ENCODE measurements at places on chromosomes 12 and 14. TPM values are rescaled to one million over a fixed set of nuclear protein-coding genes. Genes with fewer than 3 reads are reported as not detected.

The MAP1LC3B2 gene
- total RNA-seq, result 1.5 TPM

The KRT71 gene
- total RNA-seq, result not detected

The KLC1 gene
- total RNA-seq, result 237 TPM

The RNASE7 gene
- total RNA-seq, result not detected

The NDRG2 gene
- total RNA-seq, result 275 TPM

The CIROP gene
- not detected for total RNA-seq

The KRT3 gene
- not detected for total RNA-seq

The ZNF84 gene
- total RNA-seq, result 26.2 TPM

The KLRG1 gene
- total RNA-seq, result 10.5 TPM

The OR4Q3 gene
- not detected for total RNA-seq

The ZDHHC17 gene
- 52.7 TPM for total RNA-seq

The MORN3 gene
- not detected for total RNA-seq

The RIC8B gene
- total RNA-seq, result 17.4 TPM

The MGAT4C gene
- not detected for total RNA-seq

The PRR4 gene
- total RNA-seq, result 2.4 TPM

The PTPRO gene
- total RNA-seq, result 0.75 TPM

The NOXRED1 gene
- 0.51 TPM for total RNA-seq

The GPR65 gene
- total RNA-seq, result 2.4 TPM

The SYT1 gene
- 3.7 TPM for total RNA-seq

The CLEC4D gene
- total RNA-seq, result 1.3 TPM

The HCAR3 gene
- 3.1 TPM for total RNA-seq

The AICDA gene
- 4.8 TPM for total RNA-seq

The CCDC85C gene
- total RNA-seq, result 0.34 TPM

The SERPINA5 gene
- total RNA-seq, result 3.4 TPM

The SLC5A8 gene
- total RNA-seq, result not detected

The SELPLG gene
- total RNA-seq, result 14.3 TPM

The CPNE6 gene
- total RNA-seq, result not detected

The YARS2 gene
- 23.0 TPM for total RNA-seq

The LIN7A gene
- total RNA-seq, result 12.1 TPM

The KERA gene
- not detected for total RNA-seq

The APOLD1 gene
- total RNA-seq, result 150 TPM

The RNASE12 gene
- not detected for total RNA-seq

The RNU4-1 gene
- total RNA-seq, result under 0.01 TPM

The HOXC4 gene
- total RNA-seq, result 1.5 TPM

The EPYC gene
- not detected for total RNA-seq

The RNASE4 gene
- 306 TPM for total RNA-seq

The AKAP3 gene
- total RNA-seq, result not detected

The SLC17A8 gene
- total RNA-seq, result not detected

The RIMBP2 gene
- not detected for total RNA-seq

The TCL1B gene
- total RNA-seq, result not detected

The B4GALNT1 gene
- total RNA-seq, result 0.17 TPM

The PLEKHG7 gene
- total RNA-seq, result not detected

The KRT6A gene
- total RNA-seq, result not detected

The ANKRD33 gene
- total RNA-seq, result not detected

The SVOP gene
- total RNA-seq, result not detected

The TAS2R30 gene
- total RNA-seq, result 17.9 TPM

The TMTC1 gene
- 70.7 TPM for total RNA-seq

The BCAT1 gene
- total RNA-seq, result 13.8 TPM

The ENO2 gene
- total RNA-seq, result 6.2 TPM

The RTL1 gene
- not detected for total RNA-seq

The IFI27 gene
- total RNA-seq, result 242 TPM

The CCDC177 gene
- not detected for total RNA-seq

The GSC gene
- 13.7 TPM for total RNA-seq

The EGLN3 gene
- total RNA-seq, result 7.0 TPM

The ADAMTS20 gene
- not detected for total RNA-seq

The SLC25A47 gene
- total RNA-seq, result not detected

The L3HYPDH gene
- 133 TPM for total RNA-seq

Data from subcutaneous adipose tissue (tissue), 4 donors.